Astrocyte (in vitro differentiated cells and primary cell): ENCODE measurements at places on chromosomes 3 and 15.

DNA sequence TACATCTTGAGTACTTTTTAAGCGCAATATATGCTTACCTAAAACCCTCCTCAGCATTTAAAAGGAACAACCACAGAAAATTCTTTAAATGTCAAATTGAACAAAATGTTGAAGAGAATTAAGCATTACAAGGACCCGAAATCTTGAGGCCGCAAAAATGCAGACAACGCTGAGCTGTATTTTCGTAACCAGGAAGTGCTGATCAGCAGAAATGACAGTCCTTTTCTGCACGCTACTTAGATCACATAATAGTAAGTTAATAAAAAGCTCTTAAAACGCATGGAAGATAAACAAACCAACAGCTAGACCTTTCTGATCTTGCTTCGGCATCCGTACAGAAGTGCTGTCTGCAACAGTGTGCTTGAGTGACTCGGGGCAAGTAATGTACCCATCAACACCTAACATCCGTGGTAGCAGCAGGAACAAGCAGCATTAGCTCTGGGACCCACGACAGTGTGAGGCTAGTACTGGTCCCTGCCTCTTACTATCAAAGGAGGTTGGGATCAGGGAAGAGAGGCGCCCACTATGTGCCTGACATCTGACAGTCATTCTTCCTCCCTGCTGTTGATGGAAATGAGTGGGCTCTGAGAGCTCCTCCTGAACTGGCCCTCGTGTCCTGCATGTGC, 1.8 kb upstream of the SSUH2 start:
- DNase-seq, result no peak

- peak; percentile 47 for DNase-seq
Observed at GRCh38 chr15:29736744-29737020, 85.6 kb downstream of the TJP1 start.

- DNase-seq, result no peak
Observed at GRCh38 chr3:183519891-183520290, 35.6 kb downstream of the KLHL6 start.

- DNase-seq, result no peak
Observed at GRCh38 chr3:144148356-144148755, 176.7 kb downstream of the DIPK2A start.

- peak; percentile 88 for DNase-seq
Observed at GRCh38 chr3:99945328-99945995, 127.8 kb downstream of the CMSS1 start.
